ENCODE measurements at places on chromosomes 3 and 15.
A peak's percentile ranks its signal among the peaks of the same experiment; 100 is the strongest.

DNA sequence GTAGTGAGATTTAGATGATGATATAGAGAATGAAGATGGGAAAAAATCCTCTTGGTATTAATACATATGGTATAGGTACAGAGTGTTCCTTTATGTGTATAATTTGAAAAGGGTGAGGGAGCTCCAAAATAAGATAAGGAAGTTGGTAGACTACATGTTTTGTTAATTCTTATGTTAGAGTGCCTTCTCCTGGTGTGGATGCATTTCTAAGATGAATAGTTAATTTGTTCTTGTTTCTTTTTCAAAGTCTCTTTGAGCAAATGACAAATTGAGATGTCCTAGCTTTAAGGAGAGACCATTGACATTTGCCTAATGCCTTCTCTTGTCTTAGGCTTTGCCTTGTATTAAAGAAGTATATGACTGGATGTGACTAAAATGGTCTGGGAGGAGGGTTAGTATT, 34.1 kb downstream of the AKAP13 start:
- no peak for DNase-seq

GRCh38 chr15:92005154-92005553, 151.6 kb downstream of the SLCO3A1 start:
- DNase-seq = no peak

DNA sequence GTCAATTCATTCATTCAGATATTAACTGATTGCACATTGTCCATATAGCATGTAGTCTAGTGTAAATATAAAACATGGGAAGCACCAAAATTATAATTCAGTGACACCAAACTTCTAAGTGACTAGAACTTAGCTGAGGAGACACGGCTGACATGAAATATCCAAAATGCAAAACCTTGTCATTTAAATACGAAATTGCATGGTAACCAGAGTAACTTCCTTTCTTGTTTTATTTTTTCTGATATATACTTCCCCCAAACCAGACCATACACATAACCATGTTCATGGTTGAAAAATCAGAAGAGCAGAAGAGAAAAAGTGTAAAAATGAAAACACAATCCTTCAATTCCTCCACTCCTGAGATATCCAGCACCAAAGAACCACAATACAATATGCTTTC, 38.0 kb downstream of the CBLB start:
- no peak for DNase-seq

DNA sequence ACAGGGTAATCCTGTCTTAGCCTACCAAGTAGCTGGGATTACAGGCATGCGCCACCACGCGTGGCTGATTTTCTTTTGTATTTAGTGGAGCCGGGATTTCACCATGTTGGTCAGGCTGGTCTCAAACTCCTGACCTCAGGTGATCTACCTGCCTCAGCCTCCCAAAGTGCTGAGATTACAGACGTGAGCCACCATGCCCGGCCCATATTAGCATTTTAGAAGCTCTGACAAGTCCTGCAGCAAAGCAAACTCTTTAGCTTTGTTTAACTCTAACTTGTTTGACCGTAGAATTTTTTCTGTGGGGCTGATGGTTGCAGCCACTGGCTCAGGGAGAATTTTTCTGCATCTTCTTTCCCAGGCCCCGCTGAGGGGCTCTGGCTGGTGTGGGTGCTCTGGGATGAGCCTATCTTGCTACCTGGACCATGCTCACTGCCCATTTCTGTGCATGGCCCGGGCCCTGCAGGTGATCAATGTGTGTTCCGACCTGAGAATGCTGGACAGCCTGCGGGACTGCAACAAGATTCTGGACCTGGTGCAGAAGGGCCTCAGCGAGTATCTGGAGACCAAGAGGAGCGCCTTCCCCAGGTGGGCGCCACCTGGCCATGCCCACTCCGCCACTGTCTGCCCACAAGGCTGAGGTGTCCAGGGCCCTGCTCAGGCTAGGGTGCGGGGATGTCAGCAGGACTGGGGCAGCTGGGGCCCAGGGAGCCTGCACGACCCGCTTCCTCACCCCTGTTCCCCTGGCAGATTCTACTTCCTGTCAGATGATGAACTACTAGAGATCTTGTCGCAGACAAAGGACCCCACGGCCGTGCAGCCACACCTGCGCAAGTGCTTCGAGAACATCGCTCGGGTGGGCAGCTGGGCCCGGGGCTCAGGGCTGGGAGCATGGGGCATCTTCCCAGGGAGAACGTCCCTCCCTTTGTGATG, 41.3 kb downstream of the DNAH1 start:
- DNase-seq = no peak

DNA sequence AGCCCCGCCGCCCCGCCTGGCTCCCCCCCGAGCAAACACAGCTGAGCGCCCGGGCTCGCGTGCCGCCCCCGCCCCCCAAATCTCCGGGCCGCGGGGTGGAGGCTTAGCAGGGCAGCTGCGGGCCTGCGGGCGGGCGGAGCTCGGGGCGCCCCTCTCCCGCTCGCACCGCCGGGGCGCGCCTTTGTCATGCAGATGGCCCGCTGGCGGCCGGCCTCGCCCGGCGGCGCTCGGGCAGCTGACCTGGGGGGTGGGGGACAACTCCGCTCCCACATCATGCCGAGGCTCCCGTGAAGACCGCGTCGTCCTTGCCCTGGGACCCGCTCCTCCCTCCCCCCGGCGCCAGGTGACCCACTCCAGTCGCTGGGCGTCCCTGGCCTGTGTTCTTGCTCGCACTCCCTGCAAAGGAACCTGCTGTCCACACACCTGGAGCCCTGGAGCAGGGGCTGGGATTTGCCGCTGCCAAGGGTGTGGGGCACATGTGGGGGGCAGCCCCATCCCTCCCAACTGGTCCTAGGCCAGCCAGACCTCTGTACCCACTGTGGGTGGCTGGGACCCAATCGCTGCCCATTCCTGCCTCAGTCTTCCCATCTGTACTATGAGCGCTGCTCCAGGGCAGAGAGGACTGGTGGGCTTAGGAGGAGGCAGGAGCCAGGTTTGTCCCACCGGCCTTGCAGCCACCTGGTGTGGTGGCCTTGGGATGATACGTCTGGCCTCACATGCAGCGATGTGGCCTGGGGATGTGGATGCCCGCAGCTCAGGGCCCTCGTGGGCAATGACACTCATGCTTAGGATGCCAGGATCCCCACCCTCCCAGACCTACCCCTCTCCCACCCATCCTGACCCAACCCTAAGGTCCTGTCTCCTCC, 33.5 kb downstream of the DNAJB8 start:
- no peak for DNase-seq

DNA sequence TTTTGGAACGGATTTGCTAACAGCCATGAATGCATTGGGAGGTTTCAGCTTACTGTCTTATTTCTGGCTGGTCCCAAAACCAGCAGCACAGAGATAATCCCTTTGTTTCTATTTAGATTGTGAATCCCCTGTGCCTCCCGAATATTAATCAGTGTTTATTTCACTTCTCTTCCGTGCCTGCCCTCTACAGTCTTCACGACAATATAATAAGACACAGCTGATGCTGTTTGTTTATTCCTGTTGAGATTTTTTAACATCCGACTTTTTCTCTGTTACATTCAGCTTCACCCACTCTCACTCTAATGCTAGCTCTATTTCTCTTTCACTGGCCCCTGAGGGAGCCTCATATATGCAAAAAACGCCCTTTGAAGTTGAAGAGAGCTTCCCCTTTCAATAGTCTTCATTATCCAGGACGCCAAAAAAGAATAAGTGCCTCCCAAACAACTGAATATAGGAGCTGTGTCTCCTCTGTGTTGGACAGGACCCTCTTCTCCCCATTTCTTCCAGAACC, 995.3 kb downstream of the ROBO2 start:
- DNase-seq = no peak

DNA sequence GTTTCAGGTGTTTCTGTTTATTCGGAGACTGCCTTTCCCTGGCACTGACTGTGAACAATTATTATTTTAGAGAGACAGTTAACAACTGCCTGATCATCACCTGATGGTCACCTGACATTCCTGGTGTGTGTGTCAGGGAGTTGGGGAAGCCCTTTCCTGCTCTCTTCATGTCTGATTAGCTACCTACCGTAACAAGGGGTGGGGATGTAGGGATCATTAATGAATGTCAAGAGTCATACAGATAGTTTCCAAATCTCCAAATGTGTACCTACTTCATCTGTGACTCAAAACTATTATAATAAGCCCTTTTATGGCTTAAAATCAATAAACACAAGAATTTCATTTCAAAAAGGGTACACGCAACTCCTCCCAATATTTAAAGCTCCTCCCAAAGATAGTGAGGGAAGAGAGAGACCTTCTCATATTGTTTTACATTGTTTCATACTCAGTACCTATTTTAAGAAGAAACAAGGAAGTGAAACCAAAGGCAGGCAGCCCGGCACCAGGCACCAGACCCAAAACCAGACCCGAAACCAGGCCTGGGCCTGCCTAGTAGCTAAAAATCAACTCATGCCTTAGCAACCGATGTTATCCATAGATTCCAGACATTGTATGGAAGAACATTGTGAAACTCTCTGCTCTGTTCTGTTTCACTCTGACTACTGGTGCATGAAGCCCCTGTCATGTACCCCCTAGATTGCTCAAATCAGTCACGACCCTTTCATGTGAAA, 844.9 kb upstream of the ALCAM start:
- DNase-seq = no peak

DNA sequence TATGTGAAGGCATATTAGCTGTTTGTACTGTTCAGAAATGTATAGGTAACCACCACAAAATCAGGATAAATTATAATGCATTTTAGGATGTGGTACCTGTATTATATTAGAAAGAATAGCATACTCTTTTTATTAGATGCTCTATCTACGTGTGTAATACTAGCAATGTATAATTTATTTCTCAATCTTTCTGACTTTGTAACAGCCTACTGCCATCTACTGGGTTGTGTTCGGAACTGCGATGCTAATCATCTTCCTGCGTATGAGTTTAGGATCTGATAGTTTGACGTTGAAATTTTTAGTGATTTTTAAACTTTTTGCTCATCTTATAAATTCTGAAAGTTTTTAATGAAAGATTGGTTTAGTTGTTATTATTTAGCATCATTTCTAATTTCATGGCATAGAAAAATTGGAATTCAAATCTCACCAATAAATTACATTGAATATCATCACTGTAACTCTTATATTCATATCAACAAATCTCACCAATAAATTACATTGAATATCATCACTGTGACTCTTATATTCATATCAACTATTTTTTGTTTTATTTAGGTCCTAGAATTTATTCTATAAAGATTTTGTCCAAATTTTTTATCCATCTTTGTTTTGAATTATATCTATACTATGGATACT, 322.7 kb upstream of the ZNF717 start:
- no peak for DNase-seq

DNA sequence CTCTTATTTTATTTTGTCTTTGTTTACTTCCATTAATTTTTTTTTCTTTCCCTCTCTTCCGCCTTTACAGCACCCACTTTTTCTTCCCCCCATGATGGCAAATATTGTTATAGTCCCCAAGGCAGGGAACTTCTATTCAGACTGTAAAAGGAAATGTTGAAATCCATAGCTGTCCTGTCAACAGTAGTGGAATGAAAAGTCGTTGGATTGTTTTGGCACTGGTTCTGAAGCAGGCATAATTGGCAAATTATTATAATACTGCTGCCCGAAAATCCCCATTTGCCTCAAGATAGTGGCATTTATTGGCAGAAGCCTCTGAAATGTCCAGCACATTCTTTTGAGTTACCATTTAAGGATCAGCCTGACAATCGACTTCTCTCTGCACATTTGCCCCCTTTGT, 150.6 kb downstream of the TPRG1 start:
- DNase-seq = no peak

- DNase-seq = no peak
Observed at GRCh38 chr15:95096651-95097050, 865.3 kb downstream of the MCTP2 start.

DNA sequence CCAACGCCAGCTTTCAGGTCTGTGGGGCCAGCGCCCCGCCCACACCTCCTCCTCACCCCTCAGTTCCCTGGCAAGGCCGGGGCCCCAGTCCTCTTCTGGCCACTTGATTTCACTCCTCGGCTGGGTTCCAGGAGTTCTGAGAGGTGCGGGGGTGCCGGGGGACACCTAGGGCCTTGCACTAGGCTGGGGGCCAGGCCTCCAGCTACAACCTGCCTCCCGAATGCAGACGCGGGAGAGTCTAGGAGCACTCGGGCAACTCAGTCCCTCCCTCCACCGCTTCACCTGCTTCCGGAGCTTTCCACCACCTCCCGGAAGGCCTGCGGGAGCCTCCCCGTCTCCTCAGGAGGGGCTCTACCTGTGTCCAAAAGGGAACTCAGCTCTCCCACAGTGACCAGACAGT, 35.6 kb downstream of the TNK2 start:
- DNase-seq = no peak

- no peak for DNase-seq
Observed at GRCh38 chr3:172591125-172591605, 67.9 kb upstream of the TNFSF10 start.

DNA sequence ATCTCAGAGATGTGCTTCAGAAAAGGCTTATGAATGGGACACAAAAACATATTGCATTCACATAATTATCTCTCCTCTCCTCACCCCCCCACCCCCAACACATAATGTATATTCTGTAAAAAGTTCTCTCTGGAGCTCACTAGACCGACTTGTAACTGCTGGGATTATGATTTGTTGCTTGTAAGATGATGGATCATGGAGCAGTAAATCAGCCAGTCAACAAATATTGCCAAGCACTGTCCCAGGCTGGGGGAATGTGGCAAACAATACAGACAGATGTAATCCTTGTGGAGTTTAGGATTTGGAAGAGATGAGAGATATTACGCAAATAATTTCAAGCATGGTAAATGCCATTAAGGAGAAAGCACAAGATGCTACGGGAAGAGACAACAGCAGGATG, 114.8 kb downstream of the PEX5L start:
- no peak for DNase-seq

DNA sequence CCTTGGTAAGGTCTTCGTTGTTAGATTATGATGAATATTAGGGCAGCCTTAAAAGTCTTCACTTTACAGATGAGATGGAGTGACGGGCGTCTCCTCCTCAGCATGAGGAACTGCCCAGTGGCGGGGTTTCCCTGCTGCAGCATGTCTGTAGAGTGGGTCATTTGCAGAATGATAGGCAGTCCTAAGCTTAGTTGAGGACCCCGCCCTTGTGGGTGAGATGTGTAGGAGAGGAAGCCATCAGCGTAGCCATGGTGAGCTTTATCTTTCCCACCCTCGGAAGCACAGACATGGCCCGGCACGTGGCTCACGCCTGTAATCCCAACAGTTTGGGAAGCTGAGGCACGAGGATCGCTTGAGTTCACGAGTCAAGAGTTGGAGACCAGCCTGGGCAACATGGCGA, 877 bp downstream of the NIT2 start:
- DNase-seq = no peak

- no peak for DNase-seq
Observed at GRCh38 chr15:27937851-27938250, 161.3 kb downstream of the OCA2 start.

GRCh38 chr3:33664195-33664594, 53.9 kb downstream of the CLASP2 start:
- DNase-seq = no peak

DNA sequence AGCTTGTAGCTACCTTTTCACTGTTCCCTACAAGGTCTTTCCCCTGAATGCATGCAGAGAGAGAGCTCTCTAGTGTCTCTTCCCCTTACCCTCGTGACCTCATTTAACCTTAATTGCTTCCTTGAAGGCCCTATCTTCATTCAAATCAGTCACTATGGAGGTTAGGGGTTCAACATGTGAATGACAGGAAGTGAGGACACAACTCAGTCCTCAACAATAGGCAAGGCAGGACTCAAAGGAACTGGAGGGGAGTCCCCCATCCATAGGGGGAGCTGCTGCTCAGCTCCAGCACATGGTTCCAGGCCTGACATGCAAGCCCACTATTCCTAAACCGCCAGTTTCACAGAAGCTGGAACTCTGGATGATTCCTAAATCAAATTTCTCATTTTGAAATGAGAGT, 33.8 kb upstream of the GYG1 start:
- DNase-seq = no peak

GRCh38 chr15:35078221-35078915, 6.7 kb downstream of the NANOGP8 start:
- peak; percentile 4 for DNase-seq
